ENCODE measurements at places on chromosomes 7 and 10. TPM values are rescaled to one million over a fixed set of nuclear protein-coding genes. Genes with fewer than 3 reads are reported as not detected.

DNA sequence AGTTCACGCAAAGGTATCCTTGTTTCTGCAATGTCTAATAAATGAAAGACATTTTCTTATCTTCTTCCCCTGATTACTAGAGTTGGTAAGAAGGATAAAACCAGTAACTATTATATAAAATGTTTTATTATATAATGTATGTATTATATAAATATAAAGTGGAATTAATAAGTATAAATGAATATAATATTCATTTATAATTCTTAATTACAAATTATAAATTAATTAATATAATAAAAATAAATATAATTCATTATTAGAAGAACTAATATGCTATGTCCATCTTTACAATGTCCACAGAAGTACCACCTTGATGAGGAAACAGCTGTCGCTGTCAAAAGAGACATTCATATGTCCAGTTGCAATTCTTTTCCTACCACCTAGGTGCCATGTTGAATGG is 177.7 kb downstream of the GLI3 start:
- no peak for DNase-seq

DNA sequence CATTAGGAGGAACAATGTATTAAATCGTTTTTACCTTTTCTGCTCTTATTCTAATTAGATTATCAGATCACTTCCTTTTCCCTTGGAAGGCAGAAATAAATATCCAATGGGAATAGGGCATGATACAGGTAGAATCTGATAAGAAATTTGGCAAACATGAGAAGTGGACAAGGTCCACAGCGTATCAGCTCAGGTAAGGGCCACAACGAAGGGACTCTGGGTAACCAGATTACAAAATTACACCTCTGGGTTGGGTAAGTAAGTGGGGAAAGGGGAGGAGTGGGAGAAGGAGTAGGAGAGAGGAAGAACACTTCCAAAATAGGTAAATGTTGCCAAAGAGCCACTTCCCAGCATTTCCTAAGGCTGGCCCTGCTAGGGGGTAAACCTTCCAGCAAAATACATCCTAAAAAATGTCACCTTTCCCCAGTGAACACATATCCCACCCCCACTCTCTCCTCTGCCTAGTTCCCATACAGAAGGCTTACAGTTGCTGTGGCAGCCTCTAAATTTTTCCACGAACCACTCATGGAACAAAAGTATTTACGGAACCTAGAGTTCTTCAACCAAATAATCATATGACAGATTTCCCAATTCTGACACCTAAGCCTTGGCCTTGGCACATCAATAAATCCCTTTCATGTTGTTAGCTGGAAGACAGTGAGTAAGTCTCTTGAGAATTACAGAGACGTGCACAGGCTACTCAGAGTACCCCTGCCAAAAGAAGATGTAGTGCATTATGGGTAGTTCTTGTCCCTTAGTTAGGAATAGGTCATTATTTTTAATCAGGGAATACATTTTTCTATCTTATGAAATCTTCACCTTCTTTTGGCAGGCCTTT is 51.5 kb upstream of the DLX6 start:
- no peak for DNase-seq

DNA sequence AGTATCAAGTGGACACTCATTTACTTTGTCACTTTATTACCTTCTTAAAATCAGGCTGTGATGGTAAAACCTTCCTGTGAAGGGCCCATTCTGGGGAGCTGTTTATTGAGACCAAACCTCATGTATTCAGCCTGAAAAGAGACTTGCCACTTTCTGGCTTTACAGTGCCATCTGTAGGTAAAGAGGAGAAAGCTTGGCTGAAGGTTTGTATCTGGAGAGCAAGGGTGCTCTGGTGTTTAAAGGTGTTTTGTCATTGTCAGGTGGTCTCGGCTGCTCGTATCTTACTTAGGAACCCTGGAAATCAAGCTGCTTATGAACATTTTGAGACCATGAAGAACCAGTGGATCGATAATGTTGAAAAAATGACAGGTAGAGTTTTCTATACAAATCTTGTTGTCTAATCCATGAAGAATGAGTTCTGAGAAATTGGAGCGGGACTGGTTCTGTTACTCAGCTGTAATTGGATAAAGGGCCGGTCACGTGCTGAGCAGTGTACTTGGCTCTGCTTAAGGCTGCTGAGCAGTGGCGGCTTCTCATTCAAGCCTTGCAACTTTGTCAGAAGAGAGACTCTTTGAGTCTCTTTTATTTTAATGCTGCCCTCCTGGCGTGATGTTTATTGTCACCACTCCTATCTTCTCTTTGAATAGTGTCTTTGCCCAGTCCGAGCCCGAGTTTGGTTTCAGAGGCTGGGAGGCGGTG is 46.9 kb downstream of the AP3M1 start:
- DNase-seq = no peak

GRCh38 chr10:75229971-75230370 is 5.8 kb downstream of the COMTD1 start:
- DNase-seq = no peak

- DNase-seq = no peak
Observed at GRCh38 chr7:120703585-120704240, 154.2 kb downstream of the TSPAN12 start.

DNA sequence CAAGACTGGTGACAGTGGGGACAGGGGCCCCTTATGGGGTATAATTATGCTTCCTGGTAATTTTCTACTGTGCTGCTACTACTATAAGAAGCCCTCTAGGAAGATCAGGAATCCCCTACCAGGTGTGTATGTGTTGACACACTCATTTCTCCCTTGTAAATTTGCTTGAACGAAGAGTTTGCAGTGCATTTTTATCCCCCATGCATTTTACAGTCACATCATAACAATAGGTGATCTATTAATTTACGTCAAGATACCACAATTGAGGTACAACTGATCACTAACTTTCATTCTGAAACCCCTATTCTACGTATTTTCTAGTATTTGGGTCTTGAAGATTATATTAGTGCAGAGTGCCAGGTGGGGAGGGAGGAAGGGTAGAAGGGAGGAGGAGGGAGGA is 252.2 kb downstream of the NSUN6 start:
- DNase-seq = no peak

- no peak for DNase-seq
Observed at GRCh38 chr7:131459256-131459655, 97.2 kb downstream of the PODXL start.

GRCh38 chr7:75038508-75038907 is 35.1 kb downstream of the RCC1L start:
- no peak for DNase-seq

DNA sequence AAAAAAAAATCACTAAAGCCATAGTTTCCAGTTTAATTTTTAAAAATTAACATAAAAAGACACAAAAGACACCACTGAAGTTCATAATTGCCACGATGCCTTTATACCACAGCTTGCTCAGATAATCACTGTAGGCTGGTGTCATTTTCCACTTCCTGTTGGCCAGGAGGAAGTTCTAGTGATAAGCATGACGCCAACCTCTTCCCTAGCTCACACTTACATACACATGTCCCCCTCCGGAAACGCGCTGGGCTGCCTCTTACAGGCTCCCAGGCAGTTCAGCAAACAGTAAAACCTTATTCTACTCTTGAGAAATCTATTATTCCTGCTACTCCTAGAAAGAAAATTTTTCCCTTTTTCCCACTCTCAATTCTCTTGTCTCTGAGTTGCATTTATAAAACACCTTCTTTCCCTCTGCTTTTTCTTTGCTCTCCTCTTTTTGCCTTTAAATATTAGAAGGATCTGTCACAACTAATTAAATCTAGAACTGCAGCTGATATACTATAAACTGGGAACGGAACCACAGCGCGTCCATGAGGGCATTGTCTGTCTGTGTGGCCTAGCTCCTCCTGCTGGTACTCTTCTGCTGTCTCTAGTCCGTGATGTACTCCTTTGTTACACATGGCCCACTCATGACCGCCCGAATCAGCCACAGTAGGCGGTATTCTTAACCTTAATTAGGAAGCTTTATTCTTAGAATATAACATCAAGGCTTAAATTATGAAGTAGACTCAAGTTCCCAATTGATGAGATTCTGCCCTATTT is 664.9 kb downstream of the CNTNAP2 start:
- DNase-seq = no peak

DNA sequence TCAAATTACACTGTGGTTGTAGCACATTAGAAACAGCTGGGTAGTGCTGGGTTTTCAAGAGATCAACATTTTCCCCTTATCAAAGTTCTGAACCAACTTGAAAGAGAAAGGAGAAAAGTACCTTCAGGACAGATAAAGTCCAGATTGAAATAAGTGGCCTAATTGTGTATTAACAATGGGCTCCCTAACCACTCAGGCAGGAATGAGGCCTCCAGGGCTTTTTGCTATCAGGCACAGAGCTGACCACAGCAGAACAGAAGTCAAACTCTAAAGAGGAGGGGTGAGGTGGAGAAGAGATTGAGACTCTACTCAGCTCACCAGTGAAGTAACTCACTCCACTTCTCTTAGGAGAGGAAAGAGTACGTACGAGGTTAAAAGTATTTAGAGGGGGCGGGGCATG is 394.1 kb upstream of the PHF14 start:
- DNase-seq = no peak

GRCh38 chr7:149321978-149322541 is 60.1 kb downstream of the ZNF783 start:
- no peak for DNase-seq

DNA sequence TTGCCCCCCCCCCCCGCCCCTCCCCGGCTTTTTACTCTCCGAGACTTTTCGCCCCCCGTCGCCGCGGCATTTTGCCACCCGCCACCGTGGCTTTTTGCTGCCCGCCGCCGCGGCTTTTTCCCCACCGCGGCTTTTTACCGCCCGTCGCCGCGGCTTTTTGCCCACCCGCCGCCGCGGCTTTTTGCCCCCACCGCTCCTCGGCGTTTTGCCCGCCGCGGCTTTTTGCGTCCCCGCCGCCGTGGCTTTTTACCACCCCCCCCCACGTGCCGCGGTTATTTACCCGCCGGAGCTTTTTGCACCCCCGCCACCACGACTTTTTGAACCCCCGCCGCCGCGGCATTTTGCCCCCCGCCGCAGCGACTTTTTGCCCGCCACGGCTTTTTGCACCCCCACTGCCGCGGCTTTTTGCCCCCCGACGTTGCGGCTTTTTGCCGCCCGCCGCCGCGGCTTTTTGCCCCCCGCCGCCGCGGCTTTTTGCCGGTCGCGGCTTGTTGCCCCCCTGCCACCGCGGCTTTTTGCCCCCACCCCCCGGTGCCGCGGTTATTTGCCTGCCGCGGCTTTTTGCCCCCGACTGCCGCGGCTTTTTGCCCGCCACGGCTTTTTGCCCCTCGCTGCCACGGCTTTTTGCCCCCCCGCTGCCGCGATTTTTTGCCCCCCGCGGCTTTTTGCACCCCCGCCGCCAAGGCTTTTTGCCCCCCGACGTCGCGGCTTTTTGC is 461.1 kb downstream of the ZNF33B start:
- DNase-seq = no peak

- DNase-seq = no peak
Observed at GRCh38 chr7:133682364-133683181, 429.7 kb downstream of the EXOC4 start.

DNA sequence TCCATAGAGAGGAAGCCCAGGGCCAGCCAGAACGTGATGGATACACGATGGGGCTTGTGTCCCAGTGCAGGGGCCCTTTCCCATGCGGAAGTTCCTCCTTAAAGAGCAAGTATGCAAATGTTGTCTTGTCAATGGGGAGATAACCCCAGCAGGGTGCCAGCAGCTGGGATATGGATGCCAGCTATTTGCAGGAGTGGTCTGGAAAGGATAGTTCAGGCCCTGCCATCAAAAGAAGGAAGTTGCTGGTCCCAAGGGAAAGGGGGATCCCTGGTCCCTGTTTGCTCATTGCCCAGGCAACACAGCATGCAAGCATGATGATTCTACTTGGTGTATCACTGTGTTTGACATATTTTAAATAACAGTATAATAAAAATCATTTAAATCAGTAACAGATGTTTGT is 73.1 kb upstream of the HECW1 start:
- no peak for DNase-seq

DNA sequence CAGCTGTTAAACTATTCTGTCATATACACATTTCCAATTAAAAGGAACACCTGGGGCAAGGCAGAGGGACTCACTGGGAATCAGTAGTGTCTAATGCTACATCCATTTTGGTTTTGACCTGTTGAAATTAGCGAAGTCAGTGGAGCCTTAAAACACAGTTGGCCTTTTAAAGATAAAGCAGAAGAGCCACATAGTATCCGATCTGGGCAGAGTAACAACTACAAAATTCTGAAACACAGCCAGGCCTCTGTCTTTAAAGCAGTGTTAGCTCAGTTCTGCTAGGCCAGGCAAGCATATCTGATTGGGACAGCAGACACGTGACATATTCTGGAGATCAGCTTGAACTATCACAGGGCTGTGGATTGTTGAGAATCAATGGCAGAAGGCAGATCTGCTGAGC is 117.5 kb upstream of the WNT16 start:
- DNase-seq = no peak

DNA sequence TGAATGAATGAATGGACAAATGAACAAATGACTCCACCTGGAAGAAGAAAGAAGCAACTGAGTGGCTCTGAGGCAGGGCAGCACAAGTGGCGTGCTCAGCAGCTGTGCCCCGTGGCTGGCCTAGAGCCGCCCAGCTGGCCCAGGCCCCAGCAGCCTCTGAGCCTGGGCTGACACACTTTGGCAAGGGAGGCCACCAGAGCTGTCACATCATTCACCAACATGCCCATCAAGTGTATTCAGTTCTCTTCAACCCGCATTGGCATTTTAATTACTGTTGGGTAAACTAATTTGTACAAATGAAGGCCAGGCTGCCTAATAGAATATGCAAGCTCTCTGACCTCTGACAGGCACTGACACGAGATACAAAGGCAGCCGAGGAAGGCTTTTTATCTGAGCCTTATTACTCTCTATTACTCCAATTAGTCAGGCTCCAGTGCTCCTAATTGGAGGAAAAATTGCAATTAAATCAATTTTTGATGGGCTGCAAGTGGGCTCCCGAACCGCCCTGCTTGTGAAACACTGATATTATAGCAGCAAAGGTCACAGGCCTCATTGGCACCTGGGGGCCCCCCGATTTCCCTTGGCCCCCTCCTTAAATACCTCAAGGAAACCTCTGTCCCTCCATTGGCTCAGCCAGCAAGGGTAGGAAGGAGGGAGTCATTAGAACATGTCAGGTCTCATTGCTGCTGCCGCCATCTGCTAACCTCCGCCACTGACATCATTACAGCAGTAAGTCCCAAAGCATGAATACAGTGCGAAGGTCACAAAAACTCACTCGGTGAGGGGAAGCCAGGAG is 41.9 kb downstream of the DPCD start:
- DNase-seq = no peak

Gene PDE1C
- not detected for total RNA-seq

Gene MARVELD1
- total RNA-seq = 1.7 TPM

Gene LIPK
- not detected for total RNA-seq

Gene PITX3
- 0.46 TPM for total RNA-seq

Gene KIAA1217
- total RNA-seq = 0.87 TPM

All from activated T-cell treated with anti-CD3 and anti-CD28 coated beads, Interleukin-2, amount 50 U/mL, for 4 hours (primary cell).